Fibroblast of skin of left quadriceps (primary cell): ENCODE measurements at places on chromosomes 7 and 10.

- no peak for DNase-seq
Observed at GRCh38 chr10:45602082-45602730, 70.4 kb downstream of the ZFAND4 start.

GRCh38 chr10:47244560-47245500, 55.2 kb upstream of the GDF10 start:
- DNase-seq = no peak

DNA sequence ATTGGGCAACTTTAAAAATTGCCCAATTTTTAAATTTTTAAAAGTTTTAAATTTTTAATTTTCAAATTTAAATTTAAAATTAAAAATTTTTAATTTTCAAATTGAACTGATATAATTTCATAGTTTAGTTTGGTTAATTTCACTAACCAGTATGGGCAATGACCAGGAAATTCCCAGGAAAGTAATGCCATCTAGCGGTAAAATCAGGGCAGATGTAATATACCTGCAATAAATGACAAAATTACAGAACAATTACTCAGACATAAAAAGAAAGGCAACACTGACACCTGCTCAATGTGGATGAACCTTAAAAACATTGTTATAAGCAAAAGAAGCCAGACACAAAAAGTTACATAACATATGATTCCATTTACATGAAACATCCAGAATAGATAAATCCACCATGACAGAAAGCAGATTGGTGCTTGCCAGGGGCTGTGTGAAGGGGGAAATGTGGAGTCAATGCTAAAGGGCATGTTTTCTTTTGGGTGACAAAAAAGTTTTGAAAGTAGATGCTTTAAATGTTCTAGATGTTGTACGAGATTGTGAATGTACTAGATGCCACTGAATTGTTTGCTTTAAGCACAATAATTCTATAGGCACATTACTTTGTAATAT, 28.6 kb upstream of the SLC16A12 start:
- peak; percentile 28 for DNase-seq

- DNase-seq = no peak
Observed at GRCh38 chr7:155203059-155203881, 94.4 kb upstream of the INSIG1 start.

DNA sequence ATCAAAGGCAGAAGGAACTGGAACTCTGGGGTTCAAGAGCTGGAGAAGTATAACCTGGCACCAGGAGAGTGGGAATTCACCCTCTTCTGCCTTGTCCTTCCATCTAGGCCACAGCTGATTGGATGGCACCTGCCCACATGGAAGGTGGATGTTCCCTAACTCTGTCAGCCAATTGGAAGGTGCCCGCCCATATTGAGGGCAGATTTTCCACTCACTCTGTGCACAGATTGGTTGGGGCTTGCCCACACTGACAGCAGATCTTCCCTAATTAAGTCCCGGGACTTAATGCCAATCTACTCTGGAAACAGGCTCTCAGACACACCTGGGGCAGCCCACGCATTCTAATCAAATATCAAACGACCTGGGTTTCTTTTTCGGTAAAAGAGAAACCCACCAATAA, 1142.3 kb upstream of the CELF2 start:
- DNase-seq = no peak

DNA sequence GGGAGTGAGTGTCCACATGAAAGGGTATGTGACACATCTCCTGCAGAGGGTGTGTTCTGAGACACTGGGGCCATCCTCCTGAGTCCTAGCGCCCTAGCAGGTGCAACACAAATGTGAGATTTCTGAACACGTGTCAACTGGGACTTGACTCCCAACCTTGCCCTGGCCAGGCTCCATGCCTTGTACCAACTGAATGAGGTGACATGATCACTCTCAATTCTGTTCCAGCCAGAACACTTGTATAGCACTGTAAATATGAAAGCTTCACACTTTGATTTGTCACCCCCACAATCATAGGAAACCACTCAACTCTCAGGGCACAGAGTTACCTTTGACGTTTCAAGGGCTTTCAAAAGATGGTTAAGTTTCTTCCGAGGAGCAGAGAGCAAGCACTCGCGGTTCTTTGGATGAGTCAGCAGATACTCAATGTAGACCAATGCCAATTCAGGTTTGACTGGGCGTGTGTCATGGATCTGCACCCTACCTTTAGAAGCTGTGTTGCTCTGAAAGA, 48.6 kb downstream of the NCAPG2 start:
- DNase-seq = no peak

DNA sequence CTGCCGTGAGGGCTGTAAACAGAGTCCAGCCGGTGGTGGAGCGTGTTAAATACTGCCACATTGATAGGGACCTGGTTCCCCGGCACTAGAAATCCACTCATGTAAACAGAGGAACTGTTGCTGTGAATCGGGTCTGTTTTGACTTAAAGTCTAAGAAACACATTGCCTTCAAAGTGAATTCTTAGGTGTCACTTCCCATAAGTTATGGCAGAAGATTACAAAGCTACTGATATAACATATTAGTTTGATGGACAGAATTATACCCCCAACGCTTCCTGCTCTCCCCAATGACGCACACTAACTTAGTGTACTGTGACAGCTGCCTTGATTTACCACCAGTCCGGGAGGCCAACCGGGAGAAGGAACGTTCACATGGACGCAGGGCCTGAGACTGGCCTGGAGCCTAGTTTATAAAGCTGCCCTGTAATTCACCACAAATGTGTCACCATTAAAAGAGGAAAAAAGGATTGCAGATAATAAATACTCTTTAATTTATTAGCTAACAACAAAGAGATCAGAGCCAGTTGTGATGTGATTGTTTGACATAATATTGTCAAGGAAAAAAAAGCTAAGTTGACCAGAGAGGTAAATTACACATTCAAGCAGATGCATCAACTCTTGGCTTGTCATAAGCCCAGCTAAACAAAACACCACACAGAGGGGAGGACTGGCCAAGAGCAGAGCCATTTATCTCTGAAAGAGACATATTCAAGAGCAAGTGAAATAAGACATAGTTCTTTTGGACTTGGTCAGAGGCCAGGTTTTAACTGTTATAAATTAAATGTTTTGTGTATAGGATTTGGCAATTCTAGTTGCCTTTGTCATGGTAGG, 820.6 kb downstream of the LRMDA start:
- peak; percentile 99 for DNase-seq

DNA sequence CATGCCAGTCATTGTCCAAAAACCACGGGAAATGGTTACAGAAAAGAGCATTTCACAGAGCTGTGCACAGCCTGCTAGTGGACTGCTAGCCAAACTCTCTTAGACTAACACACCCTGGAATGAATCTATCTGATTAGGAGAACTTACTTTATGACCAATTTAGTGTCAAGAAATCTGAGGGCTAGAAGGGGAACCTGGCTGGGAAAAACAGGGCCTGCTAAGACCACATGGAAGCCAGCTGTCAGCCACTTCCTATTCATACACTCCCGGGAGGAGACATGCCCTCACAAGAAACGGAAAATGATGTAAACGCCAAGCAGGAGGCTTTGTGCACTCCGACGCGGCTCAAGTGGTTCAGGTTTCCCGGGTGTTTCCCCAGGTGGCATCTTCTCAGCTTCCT, 54.8 kb downstream of the MPP7 start:
- peak; percentile 22 for DNase-seq

- DNase-seq = no peak
Observed at GRCh38 chr10:130042381-130042780, 68.2 kb downstream of the C10orf143 start.

- no peak for DNase-seq
Observed at GRCh38 chr7:129990403-129991192, 37.8 kb upstream of the UBE2H start.

DNA sequence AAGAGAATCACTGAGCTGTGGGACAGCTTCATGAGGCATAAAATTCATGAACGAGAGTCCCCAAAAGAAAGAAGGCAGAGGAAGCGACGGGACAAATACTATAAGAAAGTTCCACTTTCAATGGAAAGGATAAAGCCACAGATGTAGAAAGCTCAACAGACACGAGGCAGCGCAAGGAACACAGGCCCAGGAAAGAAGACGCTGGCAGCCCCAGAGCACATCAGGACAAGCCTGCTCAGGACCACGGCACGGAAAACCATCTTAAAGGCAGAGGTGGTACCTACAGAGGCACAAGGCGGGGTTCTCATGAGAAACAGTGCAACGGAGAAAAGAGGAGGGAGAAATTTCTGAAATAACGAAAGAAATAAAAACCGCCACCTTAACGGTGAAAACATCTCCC, 273.4 kb downstream of the MAD1L1 start:
- DNase-seq = no peak

DNA sequence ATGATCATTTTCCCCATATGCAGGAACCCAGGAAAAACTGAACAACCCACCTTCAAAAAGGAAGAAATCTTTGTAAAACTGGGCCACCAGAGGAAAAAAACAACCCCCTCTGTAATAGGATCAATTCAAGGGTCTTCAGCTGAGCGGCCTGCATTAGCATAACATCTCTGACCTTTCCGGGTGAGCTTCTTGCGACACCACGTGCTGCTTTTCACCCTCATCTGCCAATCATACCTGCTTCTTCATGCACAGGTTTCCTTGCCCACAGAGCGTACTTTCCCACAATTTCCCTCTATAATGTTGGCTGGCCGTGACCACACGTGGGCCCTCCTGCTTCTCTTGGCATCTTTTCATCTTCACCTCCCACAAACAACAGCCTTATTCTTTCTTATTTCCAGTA, 284.3 kb upstream of the NEBL start:
- no peak for DNase-seq

- no peak for DNase-seq
Observed at GRCh38 chr10:93600446-93601145, 439 bp downstream of the RBP4 start.

- DNase-seq = no peak
Observed at GRCh38 chr7:71465741-71466189, 333.8 kb downstream of the GALNT17 start.

DNA sequence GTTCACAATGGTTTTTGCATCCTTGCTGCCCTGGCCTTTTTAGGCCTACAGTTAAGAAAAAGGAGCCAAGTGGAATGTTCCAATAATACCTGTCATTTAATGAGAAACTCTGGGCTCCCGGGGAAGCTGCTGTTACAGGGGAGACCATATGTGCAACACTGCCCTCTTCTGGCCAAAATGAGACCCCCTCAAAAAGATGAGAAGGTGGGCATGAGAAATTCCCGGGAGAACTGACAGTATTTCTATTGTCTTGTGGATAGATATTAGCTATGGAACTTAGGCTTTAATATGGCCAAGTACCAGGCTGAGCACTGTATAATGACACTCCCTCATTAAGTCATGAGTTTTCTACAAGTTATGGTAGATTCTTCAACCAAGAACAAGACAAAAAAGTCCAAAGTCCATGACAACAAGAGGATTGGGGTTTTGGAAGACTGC, 99.4 kb downstream of the CCDC3 start:
- DNase-seq = peak; percentile 36

DNA sequence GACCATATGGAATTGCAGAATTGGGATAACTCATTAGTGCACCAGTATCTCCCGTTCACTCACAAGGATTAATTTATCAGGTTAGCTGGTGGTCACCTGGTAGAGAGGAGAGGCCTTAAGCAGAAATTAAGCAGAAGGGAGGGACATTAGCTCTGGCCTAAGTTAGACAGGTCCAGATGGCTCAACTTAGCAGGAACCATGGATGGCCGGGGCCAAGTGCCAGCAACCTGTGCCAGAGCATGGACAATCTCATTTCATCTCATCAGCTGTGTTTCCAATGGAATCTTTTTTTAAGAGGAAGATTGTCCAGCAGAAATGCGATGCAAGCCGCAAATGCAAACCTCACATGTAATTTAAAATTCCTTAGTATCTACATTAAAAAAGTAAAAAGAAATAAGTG, 82.2 kb downstream of the JCAD start:
- DNase-seq = no peak

GRCh38 chr10:80068270-80068669, 10.2 kb upstream of the TMEM254 start:
- no peak for DNase-seq

DNA sequence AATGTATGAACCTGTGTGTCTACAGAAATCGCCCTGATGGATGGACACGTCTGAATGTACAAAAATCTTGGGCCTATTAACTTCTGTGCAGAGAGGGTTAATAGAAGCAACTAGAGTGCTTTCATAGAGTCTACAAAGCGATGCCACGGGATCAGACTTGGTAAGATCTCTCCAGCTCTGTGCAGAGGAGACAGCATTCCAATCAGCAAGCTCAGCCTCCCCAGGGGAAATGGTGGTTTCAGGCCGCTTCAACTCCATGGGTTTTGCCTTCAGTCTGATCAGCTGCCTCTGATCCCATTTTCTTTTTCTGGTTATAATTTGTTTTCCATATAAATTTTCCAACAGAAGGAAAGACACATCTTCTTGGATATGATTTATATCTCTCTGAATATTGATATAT, 35.1 kb upstream of the COBL start:
- DNase-seq = no peak

DNA sequence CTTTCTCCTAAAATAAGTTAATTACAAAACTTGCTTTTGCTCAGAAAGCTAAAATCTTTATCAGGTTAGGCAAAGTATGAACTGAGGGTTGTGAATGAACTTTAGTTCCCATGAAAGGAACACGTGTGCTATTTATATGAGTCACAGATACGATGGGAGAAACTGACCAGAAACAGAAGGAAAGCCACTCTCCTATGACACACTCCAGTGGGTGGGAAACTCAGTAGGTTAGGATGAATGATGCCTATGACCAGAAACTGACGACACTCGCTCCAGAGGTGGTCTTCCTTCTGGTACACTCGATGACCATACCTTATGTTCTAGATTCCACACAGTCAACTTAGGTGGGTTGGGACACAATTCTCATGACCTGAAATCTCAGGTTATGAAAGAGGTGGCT, 215.7 kb upstream of the INHBA start:
- peak; percentile 48 for DNase-seq

DNA sequence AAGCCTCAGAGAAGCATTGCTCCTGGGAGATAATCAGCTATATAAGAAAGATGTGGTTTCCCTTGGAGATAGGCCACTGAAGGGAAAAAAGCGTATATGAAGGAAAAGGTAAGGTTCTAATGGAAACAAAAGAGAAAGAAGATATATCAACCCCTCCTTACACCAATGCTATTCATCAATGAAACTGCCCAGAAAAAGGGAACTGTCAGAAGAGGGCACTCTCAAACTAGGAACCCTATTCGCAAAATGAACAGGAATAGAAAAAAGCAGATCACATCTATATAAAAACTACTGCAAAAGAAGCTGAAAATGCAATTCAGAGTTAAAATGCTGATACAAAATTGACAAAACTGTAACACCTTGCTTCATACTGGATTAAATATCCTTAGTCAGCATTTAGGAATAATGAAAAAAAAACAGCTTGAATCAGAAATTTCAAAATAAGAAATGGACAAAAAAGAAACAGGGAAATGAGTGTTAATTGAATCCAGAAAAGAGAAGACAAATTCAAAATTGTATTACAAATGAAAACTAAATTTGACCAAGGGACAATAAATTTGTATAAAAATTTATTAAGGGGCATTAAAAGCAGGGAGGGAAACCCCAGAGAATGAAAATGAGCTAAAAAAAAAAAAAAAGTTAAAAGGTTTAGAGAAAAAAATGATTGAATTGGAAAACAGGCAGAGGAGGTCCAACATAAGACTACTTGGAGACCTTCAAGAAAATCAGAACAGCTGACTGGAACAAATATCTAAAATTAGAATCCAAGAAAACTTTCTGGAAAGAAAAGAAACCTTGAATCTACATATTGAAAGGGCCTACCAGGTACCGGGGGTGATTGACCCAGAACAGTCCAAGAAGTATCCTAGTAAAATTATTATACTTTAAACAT, 17.9 kb downstream of the NHLRC2 start:
- no peak for DNase-seq
